ENCODE measurements at places on chromosomes 6 and 20. TPM values are rescaled to one million over a fixed set of nuclear protein-coding genes. Genes with fewer than 3 reads are reported as not detected.

The SOX4 gene
- 12.4 TPM for total RNA-seq

The SNPH gene
- total RNA-seq = 7.7 TPM

The SASH1 gene
- total RNA-seq = 60.2 TPM

The SCUBE3 gene
- total RNA-seq = 1.8 TPM

The KCNQ5 gene
- 2.6 TPM for total RNA-seq

The NT5E gene
- total RNA-seq = 67.2 TPM

The SMLR1 gene
- total RNA-seq = not detected

The LRRN4 gene
- not detected for total RNA-seq

The TRIM31 gene
- total RNA-seq = not detected

The LY6G6C gene
- total RNA-seq = not detected

The PRKN gene
- 2.0 TPM for total RNA-seq

The ARG1 gene
- not detected for total RNA-seq

The LINC00237 gene
- not detected for total RNA-seq

The LY86 gene
- total RNA-seq = not detected

The SNX9 gene
- total RNA-seq = 182 TPM

The PPP1R3G gene
- total RNA-seq = 3.8 TPM

The TSPO2 gene
- not detected for total RNA-seq

The MRAP2 gene
- 0.33 TPM for total RNA-seq

The DBNDD2 gene
- total RNA-seq = 4.6 TPM

The ID4 gene
- total RNA-seq = 18.0 TPM

The C6orf58 gene
- total RNA-seq = not detected

The EHMT2 gene
- total RNA-seq = 62.0 TPM

The ARMC2 gene
- total RNA-seq = 2.5 TPM

The HMGCLL1 gene
- not detected for total RNA-seq

The CYP24A1 gene
- total RNA-seq = 0.98 TPM

The MCCD1 gene
- not detected for total RNA-seq

The FITM2 gene
- total RNA-seq = 1.8 TPM

The XKR7 gene
- total RNA-seq = not detected

The CALHM5 gene
- 6.8 TPM for total RNA-seq

The ZNF341 gene
- 0.90 TPM for total RNA-seq

The NRSN1 gene
- total RNA-seq = not detected

The NINL gene
- total RNA-seq = 31.0 TPM

The CDK19 gene
- total RNA-seq = 17.8 TPM

The CITED2 gene
- 44.6 TPM for total RNA-seq

The PAK5 gene
- not detected for total RNA-seq

Data from fibroblast of the aortic adventitia (primary cell).